Upper lobe of left lung (tissue), 6 donors: ENCODE measurements at places on chromosomes 6 and 20. TPM values are rescaled to one million over a fixed set of nuclear protein-coding genes. Genes with fewer than 3 reads are reported as not detected.

- DNase-seq: no peak
Measured at GRCh38 chr6:45431317-45432065, 53.8 kb upstream of the SUPT3H start.

GRCh38 chr6:111718990-111719389 lies 113.3 kb upstream of the TRAF3IP2 start:
- no peak for DNase-seq

Gene POM121L2
- total RNA-seq: not detected

- DNase-seq: no peak
Measured at GRCh38 chr6:84408028-84408427, 180.6 kb upstream of the CEP162 start.

Gene SLC44A4
- 36.9 TPM for total RNA-seq

GRCh38 chr6:163406366-163406765 lies 8.2 kb upstream of the QKI start:
- DNase-seq: no peak
